ENCODE measurements at places on chromosomes 1 and 21.
A peak's percentile ranks its signal among the peaks of the same experiment; 100 is the strongest.

DNA sequence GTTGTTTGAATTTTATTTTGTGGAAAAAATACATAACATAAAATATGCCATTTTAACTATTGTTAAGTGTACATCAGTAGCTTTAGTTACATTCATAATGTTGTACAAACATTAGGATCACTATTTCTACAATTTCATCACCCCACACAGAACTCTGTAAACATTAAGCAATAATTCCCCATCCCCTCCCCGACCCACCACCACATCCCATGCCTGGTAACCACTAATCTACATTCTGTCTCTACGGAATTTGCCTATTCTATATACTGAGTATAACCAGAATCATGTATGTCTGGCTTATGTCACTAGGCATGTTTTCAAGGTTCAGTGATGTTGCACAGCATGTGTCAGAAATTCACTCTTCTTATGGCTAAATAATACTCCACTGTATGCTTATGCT lies 47.7 kb downstream of the CDC42BPA start:
- no peak for DNase-seq

- DNase-seq = no peak
Observed at GRCh38 chr1:246080031-246080430, 427.0 kb downstream of the SMYD3 start.

- no peak for DNase-seq
Observed at GRCh38 chr21:42124081-42124480, 53.0 kb downstream of the UMODL1 start.

GRCh38 chr1:247115545-247115944 lies 11.4 kb upstream of the ZNF669 start:
- no peak for DNase-seq

DNA sequence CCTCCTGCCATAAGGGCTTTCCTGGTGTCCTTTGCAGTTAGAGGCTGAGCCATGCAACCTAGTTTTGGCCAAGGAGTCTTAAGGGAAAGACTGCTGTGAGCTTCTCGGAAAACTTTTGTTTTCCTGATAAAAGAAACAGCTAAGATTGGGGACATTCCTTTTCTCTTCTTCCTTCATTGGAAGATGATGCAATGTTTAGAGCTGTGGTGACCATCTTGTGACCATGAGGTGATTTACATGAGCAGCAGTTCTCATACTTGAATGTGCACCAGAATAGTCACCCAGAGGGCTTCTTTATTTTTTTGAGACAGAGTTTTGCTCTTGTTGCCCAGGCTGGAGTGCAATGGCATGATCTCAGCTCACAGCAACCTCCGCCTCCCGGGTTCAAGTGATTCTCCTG lies 20.4 kb upstream of the SMAP2 start:
- no peak for DNase-seq

- no peak for DNase-seq
Observed at GRCh38 chr1:220315070-220315839, 43.0 kb upstream of the RAB3GAP2 start.

- no peak for DNase-seq
Observed at GRCh38 chr1:9027307-9027706, 1.1 kb upstream of the SLC2A7 start.

DNA sequence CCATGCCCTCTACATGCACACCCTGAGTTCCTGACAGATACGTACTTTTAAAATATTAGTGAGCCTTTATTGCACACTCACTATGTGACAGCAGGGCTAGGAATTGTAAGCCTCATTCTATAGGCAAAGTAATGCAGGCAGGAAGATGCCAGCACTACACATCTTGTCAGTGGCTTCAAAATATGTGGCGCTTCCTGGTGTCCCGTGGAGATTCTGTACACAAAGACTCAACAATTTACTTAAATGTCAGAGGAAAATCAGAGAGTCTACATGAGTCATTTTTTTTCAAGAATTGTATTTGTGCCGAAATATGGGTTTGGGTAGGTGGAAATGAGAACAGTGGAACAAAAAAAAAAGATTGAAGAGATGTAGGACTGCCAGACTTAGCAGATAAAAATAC lies 27.6 kb downstream of the RNASEL start:
- no peak for DNase-seq

DNA sequence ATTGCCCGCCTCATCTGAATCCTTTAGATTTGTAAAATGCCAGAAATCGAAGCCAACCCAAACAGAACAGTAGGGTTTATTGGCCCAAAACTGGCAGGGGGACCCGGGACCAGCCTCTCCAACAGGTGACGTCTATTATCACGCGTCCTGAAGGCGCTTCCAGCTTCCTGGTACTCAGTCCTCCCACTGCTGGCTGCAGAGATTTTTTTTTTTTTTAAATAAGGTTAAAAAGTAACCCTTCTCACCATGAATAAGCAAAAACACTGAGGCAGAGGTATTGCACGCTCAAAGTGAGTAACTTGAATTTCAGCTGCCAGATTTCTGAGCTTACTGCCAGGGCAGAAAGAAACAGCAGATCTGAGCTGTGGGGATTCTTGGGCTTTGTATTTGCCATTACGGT lies 54.4 kb upstream of the GCLM start:
- no peak for DNase-seq

DNA sequence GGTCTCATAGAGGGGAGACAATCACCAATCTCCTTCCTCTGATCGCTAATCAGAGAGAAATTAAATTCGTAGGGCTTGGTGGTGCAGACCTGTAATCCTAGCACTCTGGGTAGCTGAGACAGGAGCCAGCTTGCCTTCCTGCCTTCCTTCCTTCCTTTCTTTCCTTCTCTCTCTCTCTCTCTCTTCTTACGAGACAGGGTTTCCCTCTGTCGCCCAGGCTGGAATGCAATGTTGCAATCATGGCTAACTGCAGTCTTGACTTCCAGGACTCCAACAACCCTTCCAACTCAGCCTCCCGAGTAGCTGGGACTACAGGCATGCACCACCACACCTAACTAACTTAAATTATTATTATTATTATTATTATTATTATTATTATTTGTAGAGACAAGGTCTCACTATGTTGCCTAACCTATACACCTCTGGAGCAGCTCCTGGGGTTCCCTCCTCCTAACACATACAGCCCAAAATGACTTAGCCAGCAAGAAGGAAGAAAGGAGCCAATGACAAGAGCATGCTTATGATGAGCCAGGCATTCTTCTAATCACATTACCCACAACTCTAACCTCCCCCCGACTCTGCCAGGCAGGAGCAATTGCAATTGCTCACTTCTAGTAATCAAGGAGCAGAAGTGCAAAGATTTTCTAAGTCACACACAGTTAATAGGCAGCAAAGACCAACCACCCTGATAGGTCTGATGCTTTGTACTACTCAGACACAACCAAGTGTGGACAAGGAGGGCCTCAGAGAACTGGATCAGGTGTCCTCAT lies 105.4 kb upstream of the F3 start:
- DNase-seq = no peak

DNA sequence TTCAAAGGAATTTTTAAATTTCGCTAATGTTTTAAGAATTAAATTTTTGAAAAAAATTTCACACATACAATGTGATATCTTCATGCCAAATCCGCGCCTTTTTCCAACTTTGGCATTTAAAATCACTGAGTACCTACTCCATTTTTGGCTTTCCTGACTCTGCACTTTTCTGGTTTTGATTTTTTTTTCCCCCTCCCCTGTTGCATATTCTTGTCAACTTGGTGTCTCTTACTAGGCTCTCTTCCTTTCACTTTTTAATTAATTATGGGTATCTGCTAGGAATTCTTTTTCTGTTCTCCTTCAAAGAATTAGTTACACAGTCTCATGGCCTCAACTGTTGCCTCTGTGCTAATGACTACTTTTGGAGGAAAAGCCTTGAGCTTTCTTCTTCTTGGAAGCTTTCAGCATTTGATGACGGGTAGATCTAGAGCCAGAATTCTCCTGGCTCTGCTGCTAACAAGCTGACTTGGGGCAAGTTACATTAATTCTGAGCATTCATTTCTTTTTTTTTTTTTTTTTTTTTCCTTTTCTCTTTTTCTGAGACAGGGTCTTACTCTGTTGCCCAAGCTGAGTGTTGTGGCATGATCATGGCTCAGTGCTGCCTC lies 1.8 kb downstream of the AGL start:
- no peak for DNase-seq

- DNase-seq = no peak
Observed at GRCh38 chr1:225754940-225755641, 22.5 kb upstream of the SRP9 start.

DNA sequence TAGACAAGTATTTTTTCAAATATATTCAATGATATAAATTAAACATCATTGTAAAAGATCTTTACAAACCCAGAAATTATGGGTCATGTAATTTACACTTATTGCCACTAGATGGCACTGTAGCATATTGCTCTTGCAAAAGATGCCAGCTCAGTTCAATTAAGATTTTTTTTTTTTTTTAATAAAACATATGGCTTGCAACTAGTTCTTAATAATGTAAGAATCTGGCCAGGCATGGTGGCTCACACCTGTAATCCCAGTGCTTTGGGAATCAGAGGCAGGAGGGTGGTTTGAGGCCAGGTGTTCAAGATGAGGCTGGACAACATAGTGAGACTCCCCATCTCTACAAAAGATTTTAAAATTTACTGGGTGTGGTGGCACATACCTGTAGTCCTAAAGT lies 49.4 kb upstream of the DESI2 start:
- DNase-seq = no peak

GRCh38 chr1:229195246-229195645 lies 75.7 kb upstream of the RAB4A start:
- DNase-seq = no peak

GRCh38 chr21:30083225-30083945 lies 83.2 kb downstream of the CLDN17 start:
- DNase-seq = no peak

- no peak for DNase-seq
Observed at GRCh38 chr1:17719874-17720273, 35.3 kb upstream of the ACTL8 start.

GRCh38 chr21:32565856-32566465 lies 19.4 kb downstream of the TCP10L start:
- no peak for DNase-seq

DNA sequence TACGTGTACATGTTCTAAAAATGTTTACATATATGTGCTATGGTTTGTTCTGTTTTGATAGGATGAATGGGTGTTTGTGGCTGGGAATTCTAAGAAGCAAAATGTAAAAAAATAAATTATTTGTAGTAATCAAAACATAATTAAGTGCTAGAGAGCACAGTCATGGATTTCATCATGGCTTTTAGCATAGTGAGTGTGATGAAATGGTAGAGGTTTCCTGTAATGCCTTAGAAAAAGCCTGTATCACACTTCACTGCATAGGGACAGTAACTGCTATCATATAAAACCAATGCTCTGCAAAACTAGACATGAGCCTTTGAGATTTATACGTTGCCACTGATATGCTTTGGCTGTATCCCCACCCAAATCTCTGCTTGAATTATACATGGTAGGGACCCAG lies 99.8 kb downstream of the PTGER3 start:
- DNase-seq = no peak

- DNase-seq = no peak
Observed at GRCh38 chr1:14570514-14570913, 28.0 kb upstream of the KAZN start.

DNA sequence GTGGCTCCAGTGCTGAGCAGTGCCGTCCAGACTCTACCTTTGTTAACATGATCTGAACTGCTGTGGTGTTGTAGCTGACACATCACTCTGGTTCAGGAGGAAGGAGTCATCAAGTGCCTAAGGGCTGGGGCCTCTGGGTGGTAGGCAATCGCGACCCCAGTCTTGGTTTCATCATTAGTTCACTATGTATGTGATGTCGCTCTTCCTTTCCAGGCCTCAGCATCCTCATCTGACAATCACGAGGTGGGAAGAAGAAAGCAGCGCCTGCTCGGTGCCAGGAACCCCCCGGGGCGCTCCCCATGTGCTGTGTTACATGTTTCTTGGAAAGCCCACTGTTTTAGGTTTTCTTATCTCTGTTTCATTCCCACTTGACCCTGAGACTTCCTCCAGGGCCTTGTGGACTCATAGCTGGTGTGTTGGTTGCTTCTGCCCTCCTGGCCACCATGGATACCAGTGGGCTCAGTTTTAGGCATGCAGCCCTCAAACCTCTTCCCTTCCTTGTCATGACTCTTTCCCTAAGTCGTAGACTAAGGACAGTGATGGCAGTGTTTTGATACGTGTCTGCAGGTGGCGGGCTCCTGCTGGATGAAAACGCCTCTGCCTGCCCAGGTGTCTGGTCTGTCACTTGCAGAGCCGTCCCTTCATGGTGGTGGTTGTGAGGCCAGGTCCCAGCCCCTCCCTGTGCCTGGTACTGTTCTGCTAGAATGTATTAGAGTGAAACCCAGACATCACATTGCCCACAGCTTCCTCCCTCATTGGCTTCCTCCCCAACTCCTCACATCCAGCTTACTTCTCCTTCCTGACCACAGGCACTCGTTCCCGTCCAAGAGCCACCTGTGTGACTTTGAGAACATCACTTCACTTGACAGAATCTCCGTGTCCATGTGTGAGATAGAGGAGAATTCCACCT lies 17.2 kb upstream of the FOXO6 start:
- DNase-seq = peak; percentile 35

DNA sequence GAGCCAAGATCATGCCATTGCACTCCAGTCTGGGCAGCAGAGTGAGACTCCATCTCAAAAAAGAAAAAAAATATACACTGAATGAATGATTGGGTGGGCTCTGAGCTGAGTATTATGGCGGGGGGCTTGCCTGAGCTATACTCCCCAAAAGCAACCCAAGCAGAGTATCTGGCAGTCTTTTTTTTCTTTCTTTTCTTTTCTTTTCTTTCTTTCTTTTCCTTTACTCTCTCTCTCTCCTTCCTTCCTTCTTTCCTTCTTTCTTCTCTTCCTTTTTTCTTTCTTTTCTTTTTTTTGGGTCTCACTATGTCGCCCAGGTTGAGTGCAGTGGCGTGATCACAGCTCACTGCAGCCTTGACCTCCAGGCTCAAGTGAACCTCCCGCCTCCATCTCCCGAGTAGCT lies 27.7 kb downstream of the KIAA1614 start:
- DNase-seq = no peak

Measured in H1 (cell line).